ENCODE measurements at places on chromosomes 13 and 19. TPM values are rescaled to one million over a fixed set of nuclear protein-coding genes. Genes with fewer than 3 reads are reported as not detected.

DNA sequence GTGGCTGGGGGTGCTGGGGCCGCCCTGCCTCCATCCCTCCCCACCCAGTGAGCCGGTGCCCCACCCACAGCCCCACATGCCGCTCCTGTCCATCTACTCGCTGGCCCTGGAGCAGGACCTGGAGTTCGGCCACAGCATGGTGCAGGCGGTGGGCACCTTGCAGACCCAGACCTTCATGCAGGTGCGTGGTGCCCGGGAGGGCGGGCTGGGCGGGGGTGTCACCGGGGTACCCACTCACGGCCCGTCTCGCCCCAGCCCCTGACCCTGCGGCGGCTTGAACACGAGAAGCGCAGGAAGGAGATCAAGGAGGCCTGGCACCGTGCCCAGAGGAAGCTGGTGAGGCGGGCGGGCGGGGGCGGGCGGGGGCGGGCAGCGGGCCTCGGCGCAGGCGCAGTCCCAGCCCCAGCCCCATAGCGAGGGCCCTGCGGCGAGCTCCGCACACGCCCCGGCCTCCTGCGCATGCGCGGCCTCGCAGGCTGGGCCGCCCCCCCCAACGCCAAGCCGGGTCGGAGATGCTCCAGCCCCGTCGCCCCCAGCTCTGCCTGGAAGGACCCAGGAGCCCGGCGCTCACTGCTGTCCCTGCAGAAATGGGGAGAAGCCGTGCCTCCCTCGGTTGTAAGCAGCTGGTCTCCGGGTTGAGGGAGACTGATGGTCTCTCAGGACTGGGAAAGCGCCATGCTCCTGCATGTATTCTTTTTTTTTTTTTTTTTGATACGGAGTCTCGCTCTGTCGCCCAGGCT lies 7.7 kb downstream of the ARHGAP45 start:
- peak; percentile 91 for DNase-seq

GRCh38 chr13:43232873-43233265 lies 209.5 kb downstream of the DNAJC15 start:
- no peak for DNase-seq

- DNase-seq, result no peak
Observed at GRCh38 chr13:63107179-63107943, 1691.7 kb upstream of the PCDH20 start.

DCT gene
- total RNA-seq, result 0.44 TPM

DNA sequence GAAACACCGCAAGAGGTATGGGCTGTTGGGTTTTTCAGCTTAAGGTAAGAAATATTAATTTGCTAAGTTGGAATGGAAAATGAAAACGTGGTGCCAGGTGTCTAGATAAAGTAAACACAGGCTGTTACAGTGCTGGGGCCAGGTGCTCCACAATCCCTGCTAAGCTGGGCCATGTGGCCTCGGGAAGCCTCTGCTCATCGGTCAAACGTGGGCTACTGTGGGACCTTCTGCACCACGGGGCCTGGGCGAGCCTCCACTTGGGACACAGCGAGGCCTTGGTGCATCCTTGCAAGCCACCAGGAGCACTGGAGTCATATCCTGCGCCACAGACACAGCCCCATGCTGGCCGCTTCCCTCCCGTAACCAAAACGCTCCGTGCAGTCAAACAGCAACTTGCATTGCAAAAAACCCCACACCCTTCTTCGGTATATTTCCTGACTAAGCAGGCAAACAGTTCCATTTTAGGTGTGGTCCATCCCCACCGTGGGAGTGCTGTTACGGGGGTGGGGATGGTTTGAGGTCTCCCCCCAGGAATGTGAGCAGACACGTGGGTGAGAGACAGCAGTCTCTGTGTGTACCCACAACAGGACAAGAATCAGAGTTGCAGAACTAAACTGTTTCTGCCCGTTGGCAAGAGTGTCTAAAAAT lies 96.3 kb upstream of the SOX1 start:
- no peak for DNase-seq

OR1M1 gene
- total RNA-seq, result not detected

ANGPTL8 gene
- total RNA-seq, result not detected

JSRP1 gene
- total RNA-seq, result 0.99 TPM

- DNase-seq, result no peak
Observed at GRCh38 chr19:7986321-7987113, 18.9 kb downstream of the ELAVL1 start.

- DNase-seq, result no peak
Observed at GRCh38 chr19:30631033-30631370, 258.8 kb downstream of the ZNF536 start.

GRCh38 chr19:48795685-48796070 lies 15.2 kb downstream of the BCAT2 start:
- no peak for DNase-seq

All from CD4-positive, CD25-positive, alpha-beta regulatory T cell (primary cell).